ENCODE measurements at places on chromosomes 3 and 15. TPM values are rescaled to one million over a fixed set of nuclear protein-coding genes. Genes with fewer than 3 reads are reported as not detected.
A peak's percentile ranks its signal among the peaks of the same experiment; 100 is the strongest.

GRCh38 chr3:80676866-80677265 is 909.1 kb upstream of the ROBO1 start:
- no peak for DNase-seq

GRCh38 chr15:45495588-45495987 is 27.0 kb downstream of the SLC30A4 start:
- no peak for DNase-seq

GRCh38 chr3:98697225-98697624 is 65.9 kb upstream of the ST3GAL6 start:
- DNase-seq = no peak

DNA sequence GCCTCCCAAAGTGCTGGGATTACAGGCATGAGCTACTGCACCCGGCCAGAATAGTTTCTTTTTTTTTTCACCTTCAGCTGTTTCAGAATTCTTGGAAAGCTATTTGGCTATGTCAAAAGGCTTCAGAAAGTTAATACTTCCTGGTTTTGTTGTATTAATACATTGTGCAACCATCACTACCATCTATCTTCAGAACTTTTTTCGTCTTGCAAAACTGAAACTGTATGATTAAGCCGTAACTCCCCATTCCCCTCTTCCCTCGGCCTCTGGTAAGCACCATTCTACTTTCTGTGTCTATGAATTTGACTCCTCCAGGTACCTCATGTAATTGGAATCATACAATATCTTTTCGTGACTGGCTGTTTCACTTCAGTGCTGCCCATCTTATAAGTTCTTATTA is 5.2 kb upstream of the NOX5 start:
- DNase-seq = no peak

- peak; percentile 60 for DNase-seq
Observed at GRCh38 chr15:96285729-96286254, 44.7 kb upstream of the NR2F2 start.

- no peak for DNase-seq
Observed at GRCh38 chr3:136055491-136055890, 90.0 kb downstream of the PPP2R3A start.

DNA sequence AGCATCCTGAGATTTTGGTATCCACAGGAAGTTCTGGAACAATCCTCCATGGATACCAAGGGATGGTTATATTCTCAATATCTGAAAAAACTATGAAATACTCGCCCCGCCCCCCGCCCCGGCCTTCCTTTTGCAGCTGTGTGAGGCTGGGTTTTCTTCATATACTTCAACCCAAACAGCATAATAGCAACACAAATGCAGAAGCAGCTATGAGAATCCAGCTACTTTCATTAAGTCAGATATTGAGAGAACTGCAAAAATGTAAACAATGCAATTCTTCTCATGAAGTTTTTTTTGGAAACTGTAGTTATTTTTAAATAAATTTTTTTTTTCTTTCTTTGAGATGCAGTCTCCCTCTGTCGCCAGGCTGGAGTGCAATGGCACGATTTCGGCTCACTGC is 10.9 kb upstream of the IDH2 start:
- DNase-seq = no peak

- DNase-seq = no peak
Observed at GRCh38 chr15:91257746-91258414, 157.8 kb downstream of the SV2B start.

- DNase-seq = peak; percentile 20
Observed at GRCh38 chr3:177772908-177773557, 575.8 kb upstream of the TBL1XR1 start.

DNA sequence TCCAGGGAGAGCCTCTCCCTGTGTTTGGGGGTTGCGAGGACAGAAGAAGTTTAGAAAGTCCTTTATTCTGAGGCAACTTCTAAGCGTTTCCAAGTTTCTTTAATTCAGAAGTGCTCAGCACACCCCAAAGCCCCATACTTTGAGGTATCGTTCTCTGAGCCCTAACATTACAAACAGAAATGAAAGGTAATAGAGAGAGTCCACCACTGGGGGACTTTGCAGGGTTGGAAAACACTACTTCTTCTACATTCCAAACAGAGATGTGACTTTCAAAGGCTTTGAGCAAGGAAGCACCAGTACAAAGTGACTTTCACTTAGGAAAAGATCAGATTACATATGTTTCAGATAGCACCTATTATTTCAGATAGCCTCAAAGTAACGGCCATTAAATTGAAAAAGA is 6.2 kb upstream of the ZNF280D start:
- DNase-seq = no peak

DNA sequence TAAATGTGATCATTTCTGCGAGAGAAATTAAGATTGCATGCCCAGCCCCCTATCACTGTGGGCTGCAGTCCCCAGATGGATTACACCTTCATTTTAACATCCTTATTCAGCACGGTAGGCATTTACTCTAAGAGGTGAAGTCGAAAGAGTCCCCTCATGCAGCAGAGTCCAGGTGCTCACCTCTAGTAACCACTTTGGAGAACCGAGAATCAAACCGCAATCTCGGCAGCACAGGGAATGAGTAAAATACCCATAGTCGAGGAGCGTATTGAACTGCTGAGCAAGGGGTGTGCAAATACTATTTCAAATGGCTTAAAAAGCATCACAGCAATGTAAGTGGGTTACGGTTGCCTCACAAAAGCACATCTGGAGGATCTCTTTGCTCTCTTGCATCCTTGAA is 298.6 kb upstream of the ICE2 start:
- no peak for DNase-seq

DNA sequence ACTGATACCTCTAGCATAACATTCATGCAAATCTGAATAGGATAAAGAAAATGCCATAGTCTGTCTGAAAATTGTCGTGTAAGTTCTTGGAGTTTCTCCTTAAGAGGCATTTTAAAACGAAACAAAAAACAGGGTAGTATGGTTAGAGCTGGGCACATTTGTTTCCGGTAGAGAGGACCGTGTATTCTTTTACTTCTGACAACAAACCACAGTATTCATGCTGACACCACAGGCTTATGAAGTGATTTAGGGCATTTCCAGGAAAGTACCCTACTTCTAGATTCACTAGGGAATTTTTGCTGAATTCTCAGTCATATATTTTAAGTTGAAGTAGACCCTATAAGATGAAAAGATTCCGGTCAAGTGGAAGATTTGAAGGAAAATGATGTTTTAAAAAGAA is 541.3 kb downstream of the UNC13C start:
- DNase-seq = no peak

Gene SH2D7
- not detected for polyA plus RNA-seq

Gene KNG1
- polyA plus RNA-seq = 710 TPM

DNA sequence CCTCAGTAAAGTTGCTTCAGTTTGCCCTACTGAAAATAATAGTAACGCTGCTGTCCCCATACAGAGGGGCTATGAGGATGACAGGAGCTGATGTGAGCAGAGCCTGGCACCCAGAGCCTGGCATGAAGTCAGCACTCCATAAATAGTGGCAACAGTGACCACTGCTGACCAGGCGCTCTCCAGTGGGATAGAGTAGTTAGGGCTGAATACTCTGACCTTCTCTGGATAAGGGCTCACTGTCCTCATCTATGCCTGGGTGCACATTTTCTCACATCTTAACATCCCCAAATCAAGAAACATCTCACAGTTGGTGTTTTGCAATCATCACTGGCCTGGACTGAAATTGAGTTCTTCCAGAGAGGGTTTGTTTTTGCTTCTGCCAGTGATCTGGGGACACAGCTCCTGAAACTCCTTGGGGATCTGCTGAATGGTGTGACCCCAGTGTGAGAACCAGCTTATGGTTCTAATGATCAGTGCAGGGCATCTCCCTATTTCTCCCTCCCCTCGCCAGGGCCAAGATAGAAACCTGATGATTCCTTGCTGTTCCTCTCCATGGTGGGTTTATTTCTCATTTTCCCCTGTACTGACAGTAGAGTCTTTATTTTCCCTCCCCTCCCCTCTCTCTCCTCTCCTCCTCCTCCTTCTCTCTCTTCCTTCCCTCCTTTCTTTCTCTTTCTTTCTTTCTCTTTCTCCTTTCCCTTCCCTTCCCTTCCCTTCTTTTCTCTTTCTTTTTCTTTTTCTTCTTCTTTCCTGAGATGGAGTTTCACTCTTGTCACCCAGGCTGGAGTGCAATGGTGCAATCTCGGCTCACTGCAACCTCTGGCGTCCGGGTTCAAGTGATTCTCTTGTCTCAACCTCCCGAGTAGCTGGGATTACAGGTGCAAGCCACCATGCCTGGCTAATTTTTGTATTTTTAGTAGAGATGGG is 3.5 kb upstream of the PCSK6 start:
- DNase-seq = no peak

Gene GPR62
- 0.41 TPM for polyA plus RNA-seq

Data from kidney (tissue), 22 donors.